ENCODE measurements at places on chromosomes 1 and 21.
A peak's percentile ranks its signal among the peaks of the same experiment; 100 is the strongest.

DNA sequence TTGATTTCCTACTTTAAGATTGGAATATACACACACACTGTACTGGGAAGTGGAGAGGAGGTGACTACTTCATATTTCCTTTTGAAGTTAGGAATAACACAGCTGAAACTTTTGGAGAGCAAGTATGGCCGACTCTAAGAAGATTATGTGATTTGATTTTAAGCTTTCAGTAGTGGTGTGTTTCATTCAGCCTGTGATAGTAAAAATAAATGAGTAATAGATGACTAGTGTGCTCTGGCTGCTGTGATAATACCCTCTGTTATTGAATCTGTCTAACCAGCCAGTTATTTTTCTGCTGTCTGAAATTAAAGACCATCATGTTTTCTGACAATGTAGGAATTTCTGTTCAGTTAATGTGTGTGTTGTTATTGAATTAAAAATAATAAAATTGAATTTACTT is 48.3 kb downstream of the CTTNBP2NL start:
- no peak for DNase-seq

- DNase-seq, result no peak
Measured at GRCh38 chr1:207821464-207822045, 69.7 kb downstream of the CD46 start.

DNA sequence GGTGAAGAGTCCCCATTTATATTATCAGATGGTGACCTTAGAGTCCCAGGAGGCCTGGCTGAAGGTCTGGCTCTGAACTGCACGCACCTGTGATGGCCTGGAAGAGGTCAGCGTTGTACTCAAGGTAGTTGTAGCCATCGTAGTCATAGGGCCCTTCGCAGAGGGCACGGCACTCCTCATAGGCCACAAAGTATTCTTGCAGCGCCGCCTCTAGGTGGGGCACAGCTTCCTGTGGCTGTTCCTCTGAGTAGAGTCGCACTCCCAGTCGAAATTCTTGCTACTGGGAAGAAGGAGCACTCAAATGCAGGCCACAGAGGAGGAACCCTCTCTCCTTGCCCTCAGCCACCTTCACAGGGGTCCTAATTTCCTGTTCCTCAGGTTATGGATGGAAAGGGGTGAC is 7.7 kb downstream of the P3H1 start:
- DNase-seq, result no peak

- DNase-seq, result no peak
Measured at GRCh38 chr1:203667616-203668015, 41.0 kb downstream of the ATP2B4 start.

GRCh38 chr1:183435497-183435896 is 17.3 kb upstream of the NMNAT2 start:
- no peak for DNase-seq

GRCh38 chr1:229288516-229288915 is 17.6 kb downstream of the RAB4A start:
- no peak for DNase-seq

GRCh38 chr1:45617618-45618017 is 6.2 kb downstream of the CCDC17 start:
- DNase-seq, result no peak

DNA sequence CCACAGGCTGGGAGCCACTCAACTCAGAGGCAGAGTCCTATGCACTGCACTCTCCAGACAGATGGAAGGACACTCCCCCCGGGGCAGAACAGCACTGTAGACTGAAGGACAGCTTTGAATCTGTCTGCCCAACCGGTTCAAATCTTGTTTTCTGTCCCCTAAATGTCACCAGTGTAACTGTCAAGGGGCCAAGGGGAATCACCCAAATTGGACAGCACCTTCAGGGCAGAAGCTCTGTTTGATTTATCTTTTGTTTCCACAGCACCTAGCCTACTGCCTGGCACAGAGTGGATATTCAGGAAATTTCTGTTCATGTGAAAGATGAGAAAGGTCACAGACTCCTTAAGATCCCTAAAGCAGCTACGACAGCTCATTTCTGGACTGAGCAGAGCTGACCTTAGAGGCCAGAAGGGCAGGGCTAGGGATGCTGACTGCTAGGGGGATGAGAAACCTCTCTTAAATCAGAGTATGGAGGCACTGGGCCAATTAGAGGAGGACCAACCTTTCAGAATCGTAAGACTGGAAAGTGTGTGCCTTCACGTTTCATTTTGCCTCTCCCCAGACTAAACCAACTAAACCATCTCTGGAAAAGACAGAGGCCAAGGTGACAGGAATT is 41.0 kb downstream of the ITPKB start:
- DNase-seq, result no peak

DNA sequence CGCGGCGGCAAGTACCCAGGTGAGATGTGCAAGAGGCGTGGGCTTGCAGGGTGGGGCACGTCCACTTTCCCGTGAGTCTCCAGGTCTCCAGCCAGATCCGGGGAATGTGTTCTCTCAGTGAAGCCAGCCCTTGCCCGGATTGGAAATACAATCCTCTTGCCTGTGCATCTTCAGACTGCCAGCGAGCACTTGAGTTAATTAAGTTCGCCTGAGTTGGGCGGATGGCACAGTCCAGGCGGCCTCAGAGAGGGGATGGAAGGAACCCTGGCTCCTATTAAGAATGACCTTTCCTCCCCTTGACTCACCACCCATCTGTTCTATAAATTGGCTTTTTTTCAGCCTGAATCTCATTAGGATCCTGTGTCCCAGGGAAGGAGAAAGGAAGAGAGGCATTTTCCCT is 33.3 kb upstream of the CNTN2 start:
- no peak for DNase-seq

DNA sequence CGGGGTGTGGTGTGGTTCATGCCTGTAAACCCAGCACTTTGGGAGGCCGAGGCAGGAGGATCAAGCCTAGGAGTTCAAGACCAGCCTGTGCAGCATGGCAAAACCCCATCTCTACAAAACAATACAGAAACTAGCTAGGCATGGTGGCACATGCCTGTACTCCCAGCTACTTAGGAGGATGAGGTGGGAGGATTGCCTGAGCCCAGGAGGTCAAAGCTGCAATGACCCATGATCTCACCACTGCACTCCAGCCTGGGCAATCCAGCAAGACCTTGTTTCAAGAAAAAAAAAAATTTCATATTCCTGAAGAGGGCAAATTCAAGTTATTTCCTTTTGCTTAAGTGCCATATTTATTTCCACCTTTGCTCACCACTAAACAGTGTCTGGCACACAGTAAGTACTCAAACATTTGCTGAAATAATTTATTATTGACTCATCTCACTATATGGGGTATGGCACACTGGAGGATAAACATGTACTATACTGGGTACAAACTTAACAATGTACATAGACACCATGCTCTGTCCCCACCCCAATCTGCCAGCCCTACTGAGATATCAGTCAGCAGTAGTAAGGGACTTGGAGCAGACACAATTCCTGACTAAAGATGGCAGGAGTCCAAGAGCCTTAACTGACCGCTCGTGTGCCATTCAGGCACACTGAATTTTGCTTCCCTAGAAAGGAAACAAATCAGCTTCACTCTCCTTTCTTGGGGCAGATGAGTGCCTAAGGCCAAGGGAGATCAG is 15.5 kb downstream of the MEAF6 start:
- no peak for DNase-seq

GRCh38 chr1:167220537-167221125 is at the start of gene POU2F1:
Gene POU2F1, plus strand, starts transcription at chr1:167220886. Its CDS starts 12 bp downstream, at chr1:167220898.
- peak; percentile 99 for DNase-seq

GRCh38 chr1:179126338-179127060 is 44.6 kb downstream of the TOR3A start:
- no peak for DNase-seq

DNA sequence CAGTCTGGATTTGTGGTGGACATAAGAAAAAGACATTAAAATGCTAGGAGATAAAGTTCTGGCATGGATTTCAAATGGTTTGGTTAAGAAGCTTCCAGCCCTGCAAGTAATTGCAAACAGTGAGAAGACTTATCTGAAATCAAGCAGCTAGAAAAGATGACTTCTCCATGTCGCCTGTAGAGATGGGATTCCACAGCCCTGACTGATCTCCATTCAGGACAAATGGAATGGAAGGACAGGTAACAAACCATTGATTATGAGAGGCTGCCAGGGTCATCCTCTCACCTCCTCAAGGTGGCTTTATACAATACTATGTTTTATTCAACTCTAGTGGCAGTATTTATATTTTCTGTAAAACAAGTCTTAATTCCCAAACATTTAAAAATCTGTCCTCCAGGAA is 237.9 kb downstream of the HLX start:
- no peak for DNase-seq

DNA sequence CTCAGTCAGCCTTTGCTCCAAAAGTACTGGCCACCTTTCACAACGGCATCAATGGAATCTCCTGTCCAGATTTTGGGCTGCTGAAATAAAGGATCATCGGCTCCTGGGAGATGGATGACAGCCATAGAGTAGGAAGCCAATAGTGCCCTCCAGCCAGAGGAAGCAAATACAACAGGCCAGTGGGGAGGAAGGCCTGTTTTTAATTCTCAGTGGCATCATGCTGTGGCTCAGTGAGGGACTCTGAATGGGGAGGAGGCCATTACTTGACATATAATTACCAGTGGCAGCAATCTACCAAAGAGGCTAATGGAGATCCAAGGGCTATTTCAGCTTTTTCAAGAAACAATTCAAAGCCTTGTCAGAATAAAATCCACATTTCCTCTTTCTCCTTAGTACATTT is 26.7 kb downstream of the COLGALT2 start:
- DNase-seq, result no peak

- DNase-seq, result no peak
Measured at GRCh38 chr1:226666692-226667091, 72.4 kb downstream of the ITPKB start.

- DNase-seq, result no peak
Measured at GRCh38 chr1:226447932-226448665, 40.2 kb upstream of the PARP1 start.

DNA sequence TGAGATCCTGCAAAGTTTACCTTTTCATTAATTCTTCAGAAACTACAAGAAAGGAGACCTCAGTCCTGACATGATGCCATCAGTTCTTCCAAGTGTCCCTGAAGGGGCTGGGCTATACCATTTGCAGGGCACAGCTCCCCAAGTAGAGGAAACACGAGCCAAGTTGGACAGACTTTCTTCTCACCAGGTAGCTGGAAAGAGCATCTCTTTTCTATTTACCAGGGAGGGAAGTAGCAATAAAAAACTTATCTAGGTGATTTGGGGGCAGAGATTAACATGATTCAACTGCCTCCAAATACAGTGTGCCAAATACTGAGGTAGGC is 103.9 kb upstream of the KCND3 start:
- DNase-seq, result no peak

- DNase-seq, result no peak
Measured at GRCh38 chr1:198933515-198934222, 294.8 kb downstream of the PTPRC start.

DNA sequence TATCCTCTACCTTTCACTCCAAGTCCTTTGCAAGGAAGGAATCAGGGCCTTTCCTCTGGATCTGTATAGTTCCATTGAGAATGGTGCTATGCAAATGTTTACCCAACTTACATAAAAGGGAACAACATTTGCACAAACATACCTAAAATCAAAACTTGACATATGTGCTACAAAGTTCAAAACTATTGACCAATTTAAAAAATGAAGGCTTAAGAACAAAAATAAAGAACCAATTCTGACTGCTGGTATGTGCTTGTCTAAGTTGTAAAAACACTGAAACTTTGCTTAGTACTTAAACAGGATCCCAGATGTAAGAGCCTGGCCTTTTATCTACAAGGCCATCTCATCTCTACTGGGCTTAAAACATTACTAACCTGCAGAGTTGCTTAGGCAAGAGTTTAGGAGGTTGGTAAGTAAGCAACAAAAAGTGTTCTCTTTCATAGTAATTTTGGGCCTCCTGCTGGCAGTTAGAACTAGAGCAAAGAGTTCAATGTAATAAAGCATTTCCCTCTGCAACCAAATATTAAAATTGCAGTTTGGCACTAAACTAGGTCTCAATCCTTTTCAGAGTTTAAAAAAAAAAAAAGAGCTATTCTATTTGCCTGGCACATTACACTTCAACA is 2.0 kb downstream of the SCMH1 start:
- DNase-seq, result no peak

- DNase-seq, result no peak
Measured at GRCh38 chr1:164803366-164803765, 244.4 kb downstream of the PBX1 start.

- DNase-seq, result no peak
Measured at GRCh38 chr1:221451741-221452140, 290.1 kb downstream of the DUSP10 start.

GRCh38 chr1:8367571-8368194 is 49.8 kb downstream of the SLC45A1 start:
- DNase-seq, result no peak

GRCh38 chr1:165290148-165290547 is 66.4 kb downstream of the LMX1A start:
- DNase-seq, result no peak

- DNase-seq, result no peak
Measured at GRCh38 chr1:82555501-82555900, 754.8 kb downstream of the ADGRL2 start.

- no peak for DNase-seq
Measured at GRCh38 chr1:205950280-205950679, 7.0 kb upstream of the SLC26A9 start.

- peak; percentile 28 for DNase-seq
Measured at GRCh38 chr1:109906160-109906838, 4.3 kb upstream of the CSF1 start.

GRCh38 chr1:41648844-41649243 is 164.4 kb upstream of the EDN2 start:
- DNase-seq, result no peak

GRCh38 chr1:42370876-42371549 is 9.6 kb upstream of the RIMKLA start:
- DNase-seq, result no peak

DNA sequence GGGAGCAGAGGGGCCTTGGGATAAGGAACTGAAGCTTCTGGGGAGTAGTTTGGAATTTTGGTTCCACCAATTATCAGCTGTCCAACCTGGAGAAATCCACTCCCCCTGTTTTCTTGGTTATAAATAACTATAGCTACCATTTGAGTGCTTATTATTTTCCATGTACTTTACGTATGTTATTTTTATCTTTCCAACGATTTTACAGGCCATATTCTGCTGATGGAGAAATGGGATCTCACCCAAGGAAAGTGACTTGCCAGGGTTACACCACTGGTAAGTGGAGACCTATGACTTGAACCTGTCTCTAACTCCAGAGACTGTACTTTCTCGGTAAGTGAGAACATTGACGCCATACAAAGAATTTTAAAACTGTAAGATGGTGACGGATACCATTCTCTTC is 49.0 kb upstream of the CD34 start:
- DNase-seq, result no peak

GRCh38 chr1:172909606-172910326 is 141.0 kb downstream of the TNFSF18 start:
- no peak for DNase-seq

DNA sequence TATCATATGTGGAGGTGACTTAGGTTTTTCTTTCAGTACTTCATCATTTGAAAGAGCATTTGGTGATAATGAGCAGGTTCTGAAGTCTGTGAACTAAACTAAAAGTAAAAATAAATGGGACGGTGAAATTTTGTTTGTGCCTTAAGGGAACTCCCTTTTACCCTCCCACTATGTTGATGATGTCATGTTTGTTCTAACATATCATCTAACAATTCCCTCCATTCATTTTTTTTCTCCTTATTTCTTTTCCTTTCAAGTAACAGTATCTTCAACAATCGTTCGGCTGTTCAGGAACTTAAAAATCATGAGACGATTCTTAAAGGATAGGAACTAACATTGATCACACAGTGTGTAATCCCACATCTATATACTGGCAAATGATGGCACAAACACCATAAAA is 30.0 kb upstream of the IRF2BP2 start:
- DNase-seq, result no peak

GRCh38 chr1:20237646-20238045 is 51.3 kb upstream of the PLA2G2C start:
- DNase-seq, result no peak
